ENCODE measurements at places on chromosomes 5 and 9. TPM values are rescaled to one million over a fixed set of nuclear protein-coding genes. Genes with fewer than 3 reads are reported as not detected.

CDH12 gene
- not detected for total RNA-seq

GRCh38 chr5:75472973-75473372 is 38.5 kb downstream of the CERT1 start:
- DNase-seq = no peak

- no peak for DNase-seq
Measured at GRCh38 chr9:114155995-114156656, 789 bp downstream of the COL27A1 start.

IL9 gene
- total RNA-seq = 12.5 TPM

DNA sequence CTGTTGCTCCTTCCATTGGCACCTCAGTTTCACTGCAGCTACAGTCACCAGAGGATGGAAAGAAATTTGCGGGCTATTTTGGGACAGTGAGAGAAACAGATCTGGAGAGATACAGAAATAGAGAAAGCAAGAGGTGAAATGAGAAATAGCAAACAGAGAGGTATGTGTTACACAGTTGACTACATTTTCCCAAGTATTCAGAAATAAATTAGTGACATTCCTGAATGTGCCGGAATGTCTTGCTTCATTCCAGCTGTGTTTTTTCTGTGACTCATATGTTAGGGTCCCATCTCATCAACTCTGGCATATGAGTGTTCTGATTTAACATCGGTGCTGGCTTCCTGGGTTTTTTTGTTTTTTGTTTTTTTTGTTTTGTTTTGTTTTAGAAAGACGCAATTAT is 63.8 kb upstream of the ZNF462 start:
- no peak for DNase-seq

GRCh38 chr5:74177961-74178360 is 462.6 kb downstream of the ENC1 start:
- no peak for DNase-seq

BOD1 gene
- total RNA-seq = 25.1 TPM

FOXD4L6 gene
- not detected for total RNA-seq

NR4A3 gene
- 37.5 TPM for total RNA-seq

- no peak for DNase-seq
Measured at GRCh38 chr9:97503862-97504210, 2.4 kb downstream of the TMOD1 start.

- no peak for DNase-seq
Measured at GRCh38 chr5:174612686-174613085, 111.7 kb upstream of the MSX2 start.

DNA sequence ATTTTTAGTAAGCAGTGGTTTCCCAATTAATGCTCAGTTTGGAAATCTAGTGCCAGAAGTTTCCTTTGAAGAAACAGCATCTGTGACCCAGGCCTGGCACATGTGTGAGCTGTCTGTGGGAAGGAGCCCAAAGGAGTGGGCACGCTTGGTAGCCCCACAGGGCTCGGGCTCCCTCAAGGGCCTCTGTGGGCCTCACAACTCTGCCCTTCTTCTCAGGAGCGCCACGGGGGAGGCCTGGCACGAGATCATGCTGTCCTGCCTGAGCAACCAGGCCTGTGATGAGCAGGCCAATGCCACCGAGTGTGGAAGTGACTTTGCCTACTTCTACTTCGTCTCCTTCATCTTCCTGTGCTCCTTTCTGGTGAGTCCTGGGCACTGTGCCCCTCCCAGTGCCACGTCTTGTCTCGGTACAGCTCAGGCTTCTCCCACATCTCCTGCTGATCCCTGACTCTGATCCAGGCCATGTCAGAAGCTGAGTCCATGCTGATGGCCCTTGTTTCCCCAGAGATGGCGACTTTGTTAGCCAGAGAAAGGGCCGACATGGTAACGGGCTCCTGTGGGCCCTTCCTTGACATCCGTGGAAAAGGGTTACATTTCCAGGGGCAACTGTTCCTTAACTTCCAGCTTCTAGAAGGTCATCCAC is 200.4 kb downstream of the CACNA1B start:
- no peak for DNase-seq

POMT1 gene
- 35.3 TPM for total RNA-seq

DNA sequence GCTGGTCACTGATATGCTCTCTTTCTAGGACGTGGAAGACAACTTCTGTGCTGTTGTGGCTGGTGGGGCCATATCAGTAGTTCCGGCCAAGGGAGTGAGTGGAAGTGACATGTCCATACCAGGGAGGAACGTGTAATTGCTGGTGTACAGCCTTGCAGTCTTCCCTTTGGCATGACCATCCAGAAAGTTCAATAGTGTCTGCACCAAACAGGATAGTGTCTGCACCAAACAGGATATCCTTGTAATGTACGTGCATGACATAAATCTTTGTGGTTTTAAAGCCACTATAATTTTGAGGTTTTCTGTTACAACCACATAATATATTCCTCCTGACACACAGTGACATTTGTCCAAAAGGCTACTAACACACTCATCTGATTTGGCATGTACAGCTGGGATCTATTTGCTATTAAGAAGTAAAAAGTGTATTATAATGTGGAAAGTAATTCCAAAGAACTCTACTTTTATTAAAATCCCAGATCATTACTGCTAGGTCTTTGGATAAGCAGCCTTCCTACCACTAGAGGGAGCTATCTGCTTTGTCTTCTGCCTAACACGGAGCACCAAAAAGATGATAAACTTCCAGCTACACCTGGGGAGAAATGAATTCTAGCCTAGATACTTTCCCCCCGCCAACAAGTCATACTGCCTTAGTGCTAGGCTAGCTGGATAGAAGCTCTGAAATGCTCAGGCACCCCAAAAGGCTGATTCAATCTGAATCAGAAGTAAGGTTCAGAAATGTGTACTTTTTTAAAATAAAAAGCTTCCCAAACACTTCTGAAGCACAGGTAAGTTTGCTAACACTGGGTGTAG is 52.7 kb downstream of the RNF145 start:
- no peak for DNase-seq

IFNA21 gene
- total RNA-seq = not detected

- DNase-seq = no peak
Measured at GRCh38 chr9:129471201-129472019, 149.5 kb downstream of the C9orf50 start.

DNA sequence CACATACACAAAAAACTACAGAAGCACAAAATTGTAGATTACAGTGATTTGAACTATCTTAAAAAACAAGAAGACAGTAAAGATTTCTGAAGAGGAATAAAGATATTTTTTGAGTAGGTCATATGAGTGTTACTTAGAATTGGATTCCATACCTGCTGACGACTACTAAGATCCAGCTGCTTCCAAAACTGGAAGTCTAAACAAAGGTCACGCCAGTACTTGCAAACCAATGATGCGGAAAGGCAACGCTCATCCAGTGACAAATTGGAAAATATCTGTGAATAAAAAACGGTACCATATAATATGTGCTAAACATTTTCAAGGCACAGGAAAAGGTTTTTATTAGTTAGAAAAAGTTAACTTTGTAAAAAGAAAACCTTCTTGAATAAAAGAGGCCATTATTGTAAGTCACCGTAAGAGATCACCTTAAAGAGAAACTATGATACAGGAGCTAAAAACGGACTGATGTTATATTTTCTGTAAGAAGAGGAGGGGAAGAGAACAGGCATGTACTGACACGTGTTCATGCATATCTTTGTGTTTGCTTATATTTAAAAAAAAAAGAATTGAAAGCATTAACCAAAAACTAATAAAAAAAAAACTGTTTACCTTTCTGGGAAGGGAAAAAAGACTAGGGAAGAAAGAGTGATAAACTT is 14.1 kb downstream of the FBXL17 start:
- no peak for DNase-seq

DNA sequence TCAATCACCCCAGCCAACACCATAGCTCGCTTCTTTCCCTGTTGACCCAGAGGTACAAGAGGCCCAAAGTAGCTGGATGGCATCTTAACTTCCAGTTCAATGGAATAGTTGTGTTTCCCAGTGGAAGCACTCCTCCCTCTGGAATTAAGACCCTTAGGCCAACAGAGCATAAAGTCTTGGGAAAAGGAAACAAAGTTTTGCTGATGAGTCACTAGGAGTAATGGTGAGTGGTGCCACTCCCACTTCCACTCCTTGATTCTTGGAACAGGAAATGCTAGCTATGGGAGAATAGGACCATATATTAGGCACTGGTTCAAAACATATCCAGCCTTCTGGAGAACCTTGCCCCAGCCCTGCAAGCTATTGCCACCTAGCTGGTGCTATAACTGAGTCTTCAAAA is 44.7 kb upstream of the LMX1B start:
- DNase-seq = no peak

- no peak for DNase-seq
Measured at GRCh38 chr5:72572236-72572765, 65.1 kb upstream of the ZNF366 start.

GRCh38 chr5:36301858-36302603 is at the start of gene RANBP3L:
Gene RANBP3L (minus strand): TSS chr5:36301902. CDS start chr5:36301416, 486 bp downstream.
- DNase-seq = no peak
